ENCODE measurements at places on chromosomes 2 and 18. TPM values are rescaled to one million over a fixed set of nuclear protein-coding genes. Genes with fewer than 3 reads are reported as not detected.

The CELF4 gene
- total RNA-seq: 4.4 TPM

- DNase-seq: no peak
Observed at GRCh38 chr2:8581601-8582041, 100.2 kb upstream of the ID2 start.

The FOXI3 gene
- not detected for total RNA-seq

DNA sequence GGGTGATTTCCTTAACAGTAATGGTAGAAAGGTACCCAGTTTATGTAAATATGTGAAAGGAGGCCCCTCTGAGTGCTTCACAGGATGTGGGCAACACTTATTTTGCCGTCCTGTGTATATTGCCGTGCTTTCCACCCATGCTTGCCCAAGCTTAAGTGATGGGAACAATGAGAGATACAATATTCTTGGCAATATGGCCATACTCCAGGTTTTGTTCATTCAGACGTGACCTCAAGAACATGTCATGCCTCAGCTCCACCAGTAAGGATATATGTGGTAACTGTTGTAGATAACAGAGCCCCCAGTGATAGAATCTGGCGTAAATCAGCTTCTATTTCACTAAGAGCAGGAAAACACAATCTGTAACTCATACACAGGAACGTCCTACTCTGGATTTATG, 318.7 kb downstream of the PTPRM start:
- no peak for DNase-seq

- DNase-seq: no peak
Observed at GRCh38 chr2:206408323-206409320, 34.7 kb upstream of the ADAM23 start.

The KCNIP3 gene
- 4.1 TPM for total RNA-seq

The KHK gene
- total RNA-seq: 14.7 TPM

The PLGLB2 gene
- total RNA-seq: 2.7 TPM

DNA sequence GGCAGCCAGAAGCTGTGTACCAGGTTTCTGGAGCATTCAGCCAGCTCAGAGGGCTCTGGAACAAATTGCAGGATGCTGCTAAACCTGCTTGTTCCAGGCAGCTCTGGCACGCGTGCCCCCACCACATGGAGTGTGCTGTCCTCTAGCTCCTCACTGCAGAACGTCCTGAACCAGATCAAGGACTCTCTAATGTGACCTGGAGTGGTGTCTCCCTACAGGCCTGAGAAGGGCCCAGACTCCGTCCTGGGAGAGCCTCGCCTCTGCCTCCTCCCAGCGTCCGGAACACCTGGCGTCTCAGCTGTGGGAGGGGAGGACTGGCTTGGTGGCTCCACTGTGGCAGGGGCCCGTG, 115.6 kb upstream of the GPC1 start:
- DNase-seq: no peak

The MC5R gene
- not detected for total RNA-seq

- no peak for DNase-seq
Observed at GRCh38 chr2:150140777-150141176, 346.7 kb downstream of the RND3 start.

All from mucosa of descending colon (tissue), 3 donors.